DMS79 treated with DMSO at 0.1 percent for 48 hours (cell line): ENCODE measurements at places on chromosomes 1 and 21.

DNA sequence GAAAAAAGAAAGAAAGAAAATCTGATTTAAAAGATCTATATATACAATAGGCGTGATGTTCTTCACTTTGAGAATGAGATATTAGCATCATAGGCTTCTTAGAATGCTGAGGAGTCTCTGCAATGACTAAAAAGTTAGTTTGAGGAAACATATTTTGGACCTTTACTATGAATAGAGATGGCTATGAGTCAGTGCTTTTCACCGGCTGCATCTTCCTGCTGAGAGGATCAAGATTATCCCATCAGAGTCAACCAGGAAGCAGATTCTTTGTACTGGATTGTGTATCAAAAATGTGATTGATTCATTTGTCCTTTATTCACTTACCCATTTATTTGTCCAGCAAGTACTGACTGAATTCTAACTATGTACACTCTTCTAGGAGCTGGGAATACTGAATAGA is 144.2 kb downstream of the KCNK2 start:
- DNase-seq: no peak

DNA sequence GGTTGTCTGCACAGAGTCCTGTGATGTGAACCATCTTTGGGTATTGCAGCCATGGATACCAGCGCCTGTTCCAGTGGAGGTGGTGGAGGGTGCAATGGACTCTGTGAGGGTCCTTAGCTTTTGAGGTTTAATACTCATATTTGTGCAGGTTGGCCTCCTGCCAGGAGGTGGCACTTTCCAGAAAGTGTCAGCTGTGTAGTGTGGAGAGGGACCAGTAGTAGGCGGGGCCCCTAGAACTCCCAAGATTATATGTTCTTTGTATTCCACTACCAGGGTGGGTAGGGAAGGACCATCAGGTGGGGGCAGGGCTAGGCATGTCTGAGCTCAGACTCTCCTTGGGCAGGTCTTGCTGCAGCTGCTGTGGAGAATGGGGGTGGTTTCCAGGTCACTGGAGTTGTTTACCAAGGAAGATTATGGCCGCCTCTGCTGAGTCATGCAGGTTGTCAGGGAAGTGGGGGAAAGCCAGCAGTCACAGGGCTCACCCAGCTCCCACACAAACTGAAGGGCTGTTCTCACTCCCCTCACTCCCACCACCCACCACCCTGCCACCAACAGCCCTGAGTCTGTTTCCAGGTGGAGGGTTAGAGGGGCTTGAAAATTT is 31.2 kb upstream of the ZNF678 start:
- DNase-seq: no peak

DNA sequence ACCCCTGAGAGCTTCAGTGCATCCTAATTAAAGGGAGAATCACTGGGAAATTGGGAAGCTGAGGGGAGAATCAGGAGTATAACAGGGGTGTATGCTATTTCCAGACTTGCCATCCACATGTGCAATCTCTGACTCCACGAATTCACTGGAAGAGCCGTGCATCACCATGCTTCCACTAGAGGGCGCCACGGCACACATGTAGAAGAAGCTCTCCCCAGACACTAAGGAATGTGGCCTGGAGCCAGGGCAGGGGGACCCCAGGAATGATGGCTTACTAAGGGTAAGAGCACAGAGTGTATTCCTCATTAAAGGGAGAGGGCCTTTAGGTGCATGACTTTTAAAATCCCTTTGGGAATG is 81.5 kb downstream of the ABCA4 start:
- peak; percentile 15 for DNase-seq

GRCh38 chr1:83905315-83905907 is 93.5 kb downstream of the TTLL7 start:
- peak; percentile 10 for DNase-seq

DNA sequence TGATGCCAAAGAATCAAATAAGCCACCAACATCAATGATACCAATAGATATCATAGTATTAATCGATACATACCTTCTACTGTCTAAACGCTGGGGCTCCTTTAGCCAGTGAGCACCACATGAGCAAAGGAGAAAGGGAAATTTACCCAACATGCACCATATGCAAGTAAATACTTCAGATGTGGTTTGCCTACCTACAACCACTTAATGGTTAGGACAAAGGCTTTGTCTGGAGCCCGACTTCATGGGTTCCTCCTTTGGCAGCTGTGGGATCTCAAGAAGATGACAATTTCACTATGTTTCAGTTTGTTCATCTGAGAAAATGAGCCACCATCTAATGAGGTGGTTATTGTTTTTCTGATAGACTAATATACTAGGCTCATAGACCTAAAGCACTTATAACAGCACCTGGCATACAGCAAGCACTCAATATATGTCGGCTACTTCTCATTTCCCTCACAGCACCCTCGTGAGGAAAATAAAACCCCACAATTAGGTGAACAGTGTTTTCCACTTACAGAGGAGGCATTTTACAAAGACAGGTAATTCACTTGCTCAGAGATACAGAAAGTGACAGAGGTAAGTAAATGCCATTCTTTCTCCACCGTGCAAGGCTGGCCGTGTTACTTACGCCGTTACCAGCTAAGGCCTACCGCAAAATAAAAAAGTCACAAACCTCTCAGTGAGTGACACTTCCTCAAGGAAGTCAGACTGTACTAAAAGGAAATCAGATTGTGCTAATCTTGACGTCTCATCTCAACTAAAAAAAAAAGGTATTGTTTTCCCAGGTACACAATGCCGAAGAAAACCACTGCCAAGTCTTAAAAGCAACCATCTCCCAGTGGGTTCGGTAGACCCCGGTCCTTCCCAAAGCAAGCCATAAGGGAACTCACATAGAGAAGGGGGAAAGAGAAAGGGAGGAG is 1.6 kb downstream of the TTC13 start:
- peak; percentile 16 for DNase-seq

GRCh38 chr1:60963167-60963940 is 119.0 kb upstream of the NFIA start:
- DNase-seq: no peak

DNA sequence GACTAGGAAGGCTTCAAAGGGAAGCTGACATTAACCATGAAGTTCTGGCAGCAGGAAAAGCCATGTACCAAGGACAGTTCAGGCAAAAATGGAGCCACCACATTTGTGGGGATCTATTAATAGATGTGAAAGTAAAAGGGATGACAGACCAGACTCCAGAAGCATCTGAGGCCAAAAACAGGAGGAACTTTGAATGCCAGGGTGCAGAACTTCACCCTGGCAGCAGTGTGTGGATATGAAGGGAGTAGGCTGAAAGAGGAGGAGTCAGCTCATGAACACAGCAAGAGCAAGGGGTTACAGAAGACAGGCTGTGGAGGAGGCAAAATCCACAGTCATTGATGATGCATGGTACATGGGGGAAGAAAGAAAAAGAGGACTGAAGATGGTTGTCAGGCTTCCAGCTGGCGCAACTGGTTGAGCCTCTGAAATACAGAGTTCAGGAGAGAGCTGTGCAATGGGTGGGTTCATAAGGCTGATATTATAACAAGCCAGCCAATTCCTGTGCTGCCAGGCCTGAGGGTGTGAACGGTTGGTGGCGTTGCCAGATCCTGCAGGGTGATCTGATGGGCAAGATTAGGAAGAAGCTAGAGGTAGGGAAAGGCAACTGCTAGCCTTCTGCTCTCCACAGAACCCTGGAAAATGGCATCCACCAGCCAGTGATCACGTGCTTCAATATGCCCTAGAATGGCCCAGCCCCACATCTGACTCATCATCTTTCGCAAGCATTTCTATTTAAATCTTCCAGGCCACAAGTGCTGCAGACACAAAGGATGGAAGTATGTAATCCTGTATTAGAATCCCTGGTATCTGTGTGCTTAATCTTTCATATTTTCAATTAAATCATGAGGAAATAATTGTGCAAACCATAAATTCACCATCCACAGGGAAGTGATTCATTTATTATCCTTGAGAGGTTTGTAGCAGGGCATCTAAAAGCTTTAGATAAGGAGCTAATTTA is 81.9 kb downstream of the SLC25A24 start:
- DNase-seq: no peak

GRCh38 chr21:37460196-37460595 is 93.6 kb downstream of the DYRK1A start:
- no peak for DNase-seq

- DNase-seq: no peak
Observed at GRCh38 chr1:24055681-24056080, 56.3 kb downstream of the MYOM3 start.

DNA sequence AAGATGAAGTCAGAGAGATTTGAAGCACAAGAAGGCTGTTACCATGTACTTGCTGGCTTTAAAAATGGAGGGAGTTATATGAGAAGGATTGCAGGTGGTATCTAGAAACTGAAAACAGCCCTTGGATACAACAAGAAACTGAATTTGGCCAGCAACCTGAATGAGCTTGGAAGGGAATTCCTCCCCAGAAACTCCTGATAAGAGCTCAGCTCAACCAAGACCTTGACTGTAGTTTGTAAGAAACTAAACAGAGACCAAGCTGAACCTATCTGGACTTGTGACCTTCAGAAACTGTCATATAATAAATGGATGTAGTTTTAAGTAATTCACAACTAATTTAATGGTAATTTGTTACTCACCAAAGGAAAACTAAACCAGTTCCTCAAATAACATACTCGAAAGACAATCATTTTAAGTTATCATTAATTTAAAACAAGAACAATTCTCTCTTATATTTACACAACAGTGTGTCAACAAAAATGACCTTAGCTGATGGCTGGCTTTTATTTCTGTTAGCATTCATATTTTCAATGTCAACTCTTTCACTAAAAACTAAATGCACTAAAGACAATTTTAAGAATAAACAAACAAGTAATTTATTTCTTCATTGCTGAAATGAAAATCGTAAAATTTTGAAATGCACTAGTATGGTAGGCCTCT is 1218.4 kb upstream of the TMPRSS15 start:
- no peak for DNase-seq

GRCh38 chr1:23163395-23163794 is 5.3 kb downstream of the LUZP1 start:
- DNase-seq: no peak

- peak; percentile 8 for DNase-seq
Observed at GRCh38 chr1:172002725-172003345, 161.5 kb downstream of the DNM3 start.

- no peak for DNase-seq
Observed at GRCh38 chr1:54884135-54884586, 2.8 kb downstream of the DHCR24 start.

GRCh38 chr1:51963592-51964308 is 26.8 kb downstream of the RAB3B start:
- peak; percentile 50 for DNase-seq

DNA sequence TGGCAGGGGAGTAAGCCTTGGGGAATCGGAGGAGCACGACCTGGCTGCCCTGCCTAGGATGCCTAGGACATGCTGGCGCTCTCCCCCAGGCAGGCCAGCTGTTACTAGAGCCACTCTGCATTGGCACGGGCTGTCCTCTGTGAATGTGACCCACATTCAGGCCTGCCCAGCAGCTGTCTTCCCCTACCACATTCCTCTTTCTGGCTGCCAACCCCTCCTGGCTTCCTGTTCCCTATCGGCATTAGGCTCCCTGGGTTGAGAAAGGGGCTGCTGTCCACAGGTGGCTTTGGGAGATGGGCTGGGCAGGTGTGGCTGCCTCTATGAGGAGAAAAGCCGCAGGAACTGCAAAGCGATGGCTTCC is 2.3 kb upstream of the NFASC start:
- DNase-seq: no peak

- no peak for DNase-seq
Observed at GRCh38 chr1:211625040-211625439, 46.1 kb upstream of the SLC30A1 start.

GRCh38 chr1:230982696-230983095 is 3.8 kb downstream of the ARV1 start:
- DNase-seq: no peak

DNA sequence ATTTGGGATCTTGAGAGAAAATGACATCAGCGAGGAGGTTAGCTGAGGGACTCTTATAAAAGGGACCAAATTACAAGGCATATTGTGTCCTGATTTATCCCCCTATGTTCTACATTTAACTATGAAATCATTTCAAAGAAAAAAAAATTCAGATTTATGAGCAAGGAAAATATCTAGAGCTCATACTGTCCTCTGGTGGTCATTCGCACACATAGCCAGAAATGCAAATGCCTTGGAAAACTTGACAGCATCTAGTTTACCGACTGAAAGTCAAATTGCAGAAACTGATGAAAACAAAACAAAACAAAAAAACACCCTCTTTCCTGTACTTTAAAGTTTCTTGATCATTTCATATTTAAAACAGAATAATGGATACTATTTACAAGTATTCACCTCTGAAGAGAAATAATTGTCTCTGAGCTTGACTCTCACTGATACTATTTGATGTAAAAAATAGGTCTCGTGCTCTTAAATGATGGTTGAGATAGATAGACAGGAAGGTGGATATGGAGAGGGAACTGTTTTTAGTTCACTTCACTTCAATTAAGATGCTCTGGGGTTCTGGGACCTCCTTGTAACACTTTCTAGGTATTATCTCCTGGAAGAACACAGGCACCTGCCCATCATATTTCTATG is 253.8 kb downstream of the PCP4 start:
- DNase-seq: peak; percentile 74

DNA sequence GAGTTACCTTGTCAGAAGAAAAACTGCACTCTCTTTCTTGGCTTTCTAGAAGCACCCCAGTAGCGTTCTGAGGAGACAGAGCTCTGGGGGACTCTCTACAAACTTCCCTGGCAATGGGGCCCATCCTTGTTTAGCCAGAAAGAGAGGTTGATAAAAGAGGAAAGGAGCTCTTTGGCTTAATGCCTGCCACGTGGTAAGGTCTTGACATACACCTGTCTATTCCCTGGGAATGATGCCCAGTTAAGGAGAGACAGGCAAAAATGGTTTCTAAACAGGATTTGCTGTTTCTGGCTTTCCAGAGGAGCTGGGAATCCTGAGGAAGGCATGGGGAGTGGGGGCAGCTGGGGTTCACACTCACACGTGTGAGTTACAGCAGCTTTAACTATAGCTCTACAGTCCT is 30.2 kb upstream of the IL20 start:
- peak; percentile 48 for DNase-seq

- peak; percentile 39 for DNase-seq
Observed at GRCh38 chr1:36359911-36360550, 25.7 kb downstream of the STK40 start.

DNA sequence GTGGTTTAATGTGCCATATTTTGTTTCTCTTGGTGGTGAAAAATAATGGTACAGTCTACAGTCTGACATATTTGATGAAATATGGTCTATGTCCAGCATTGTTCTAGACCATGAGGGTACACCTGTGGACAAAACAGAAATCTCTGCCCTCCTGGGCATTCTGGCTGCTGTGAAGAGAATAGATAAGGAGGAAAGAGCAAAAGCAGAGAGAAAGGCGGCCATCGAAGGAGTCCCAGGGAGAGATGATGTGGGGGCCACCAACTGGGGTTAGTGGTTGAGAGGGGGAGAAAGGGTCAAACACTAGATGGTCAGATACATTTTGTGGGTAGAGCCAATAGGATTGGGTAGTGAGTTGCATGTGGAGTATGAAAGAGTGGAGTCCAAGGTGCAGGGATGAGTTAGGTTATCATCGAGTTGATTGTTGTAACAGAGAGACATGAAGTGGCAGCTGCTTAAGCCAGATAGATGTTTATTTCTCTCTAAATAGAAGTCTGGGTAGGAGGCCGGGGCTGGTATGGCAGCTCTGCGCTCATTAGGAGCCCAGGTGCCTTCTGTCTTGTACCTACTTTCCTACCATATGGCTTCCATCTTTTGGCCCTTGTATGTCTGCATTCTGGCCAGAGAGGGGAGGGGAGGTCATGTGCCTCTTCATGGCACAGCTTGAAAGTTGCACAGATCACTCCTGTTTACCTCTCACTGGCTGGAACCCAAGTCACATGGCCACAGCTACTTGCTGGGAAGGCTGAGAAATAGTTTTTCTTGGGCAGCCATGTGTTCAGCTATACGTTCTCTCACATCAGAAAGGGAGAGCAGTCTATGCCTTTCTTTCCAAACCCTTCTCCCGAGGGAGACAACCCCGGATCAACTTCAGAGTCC is 13.0 kb downstream of the UBE4B start:
- no peak for DNase-seq

GRCh38 chr1:206809504-206810084 is 37.3 kb upstream of the IL10 start:
- DNase-seq: no peak
